Lower lobe of right lung (tissue), 2 donors: ENCODE measurements at places on chromosomes 1 and 21.

- DNase-seq: no peak
Observed at GRCh38 chr1:183806125-183806524, 1.2 kb downstream of the RGL1 start.

DNA sequence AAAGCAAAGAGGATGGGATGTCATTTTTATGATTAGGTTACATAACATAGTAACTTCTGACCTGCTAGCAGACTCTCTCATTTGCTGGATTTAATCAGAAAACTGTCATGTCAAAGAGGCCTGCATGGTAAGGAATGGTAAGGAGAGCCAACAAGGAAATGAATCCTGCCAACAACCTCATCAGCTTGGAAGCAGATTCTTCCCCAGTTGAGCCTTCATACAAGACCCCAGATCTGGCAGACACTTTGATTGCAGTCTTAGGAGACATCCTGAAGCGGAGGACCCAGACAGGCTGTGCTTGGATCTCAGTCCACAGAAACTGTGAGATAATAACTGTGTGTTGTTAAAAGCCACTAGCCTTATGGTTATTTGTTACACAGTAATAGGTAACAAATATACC is 27.6 kb upstream of the MARK1 start:
- DNase-seq: no peak

DNA sequence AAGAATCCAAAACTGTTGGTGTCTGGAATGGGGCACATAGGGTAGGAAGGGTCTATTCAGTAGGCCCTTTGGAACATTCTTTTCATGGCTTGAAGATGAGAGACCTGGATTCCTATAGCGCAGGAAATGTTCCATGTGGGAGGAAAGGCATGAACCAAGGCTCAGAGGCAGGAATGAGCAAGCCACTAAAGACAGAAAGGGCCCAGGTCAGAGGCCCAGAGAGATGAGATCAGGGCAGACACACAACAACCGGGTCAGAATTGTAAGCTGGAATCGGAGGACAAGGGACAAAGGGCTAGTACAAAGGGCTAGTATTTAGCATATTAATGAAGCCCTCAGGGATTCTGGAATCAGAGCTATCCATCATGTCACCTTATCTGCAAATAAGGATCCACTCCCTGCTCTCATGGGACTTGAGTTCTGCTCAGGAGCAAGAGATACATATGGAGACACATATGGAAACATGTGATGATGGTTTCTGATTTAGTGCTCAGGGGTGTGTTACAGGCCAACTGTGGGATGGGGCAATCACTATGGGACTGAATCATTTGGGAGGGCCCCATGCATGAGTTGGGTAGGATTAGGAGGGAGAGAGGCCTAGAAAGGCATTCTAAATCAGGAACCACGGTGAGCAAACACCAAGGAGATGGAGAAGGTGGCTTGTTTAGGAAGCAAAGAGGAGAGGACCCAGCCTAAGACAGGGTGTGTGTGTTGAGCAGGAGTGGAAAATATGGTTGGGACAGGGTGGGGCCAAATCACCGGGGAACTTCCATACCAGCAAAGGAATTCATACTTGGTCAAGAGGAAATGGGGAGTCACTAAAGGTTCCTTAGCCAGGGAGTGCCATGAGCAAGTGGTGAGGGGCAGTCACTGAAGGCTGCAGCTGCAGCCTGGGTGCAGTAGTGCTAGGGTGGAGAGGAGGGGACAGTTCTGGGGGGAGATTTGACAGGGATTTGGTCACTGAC is 8.6 kb downstream of the NECTIN4 start:
- DNase-seq: no peak

DNA sequence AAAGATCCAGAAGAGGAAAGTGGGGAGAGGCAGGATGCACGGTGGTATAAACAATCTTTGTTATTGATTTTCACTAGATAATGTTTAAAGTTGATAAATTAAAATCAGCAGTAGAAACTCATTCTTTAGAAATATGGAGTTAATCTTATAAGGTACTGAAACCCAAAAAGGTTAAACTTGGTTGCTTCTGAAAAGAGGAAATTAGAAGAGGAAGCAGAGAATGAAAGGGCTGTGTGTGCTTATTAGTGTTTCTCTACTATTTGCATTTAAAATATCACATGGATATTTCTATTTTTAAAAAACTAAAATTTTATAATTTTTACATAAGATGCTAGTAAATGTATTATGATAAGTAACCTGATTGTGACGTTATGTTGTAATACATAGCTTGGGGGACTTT is 24.4 kb downstream of the C1orf141 start:
- no peak for DNase-seq

GRCh38 chr1:160459056-160459455 is 58.7 kb downstream of the VANGL2 start:
- no peak for DNase-seq
